ENCODE measurements at places on chromosomes 12 and 14.

GRCh38 chr12:14833952-14834351, 9.4 kb downstream of the ART4 start:
- DNase-seq, result no peak

GRCh38 chr12:121061831-121062230, 22.8 kb upstream of the OASL start:
- no peak for DNase-seq

DNA sequence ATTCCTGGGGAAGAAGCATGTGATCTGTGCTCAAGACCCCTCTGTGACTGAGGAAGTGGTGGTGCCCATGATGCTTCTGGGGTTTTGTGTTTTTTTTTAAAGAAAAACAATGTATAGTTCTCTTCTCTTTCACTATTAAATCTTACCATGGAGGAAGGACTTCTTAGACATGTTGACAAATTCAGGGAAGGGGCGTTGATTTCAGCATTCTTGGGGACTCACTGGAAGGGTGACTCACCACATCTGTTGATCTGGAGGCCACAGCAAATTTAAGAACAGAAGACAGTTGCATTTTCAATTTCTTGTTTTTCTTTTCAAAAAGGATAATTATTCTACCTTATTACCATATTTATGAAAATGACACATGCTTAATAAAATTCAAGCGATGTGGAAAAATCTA, 152.9 kb upstream of the RTL1 start:
- DNase-seq, result no peak

- DNase-seq, result no peak
Observed at GRCh38 chr14:98886982-98887381, 385.0 kb downstream of the BCL11B start.

- DNase-seq, result no peak
Observed at GRCh38 chr12:53659571-53659981, 16.3 kb downstream of the ATP5MC2 start.

- peak; percentile 48 for DNase-seq
Observed at GRCh38 chr12:1559676-1560091, 34.7 kb downstream of the FBXL14 start.

DNA sequence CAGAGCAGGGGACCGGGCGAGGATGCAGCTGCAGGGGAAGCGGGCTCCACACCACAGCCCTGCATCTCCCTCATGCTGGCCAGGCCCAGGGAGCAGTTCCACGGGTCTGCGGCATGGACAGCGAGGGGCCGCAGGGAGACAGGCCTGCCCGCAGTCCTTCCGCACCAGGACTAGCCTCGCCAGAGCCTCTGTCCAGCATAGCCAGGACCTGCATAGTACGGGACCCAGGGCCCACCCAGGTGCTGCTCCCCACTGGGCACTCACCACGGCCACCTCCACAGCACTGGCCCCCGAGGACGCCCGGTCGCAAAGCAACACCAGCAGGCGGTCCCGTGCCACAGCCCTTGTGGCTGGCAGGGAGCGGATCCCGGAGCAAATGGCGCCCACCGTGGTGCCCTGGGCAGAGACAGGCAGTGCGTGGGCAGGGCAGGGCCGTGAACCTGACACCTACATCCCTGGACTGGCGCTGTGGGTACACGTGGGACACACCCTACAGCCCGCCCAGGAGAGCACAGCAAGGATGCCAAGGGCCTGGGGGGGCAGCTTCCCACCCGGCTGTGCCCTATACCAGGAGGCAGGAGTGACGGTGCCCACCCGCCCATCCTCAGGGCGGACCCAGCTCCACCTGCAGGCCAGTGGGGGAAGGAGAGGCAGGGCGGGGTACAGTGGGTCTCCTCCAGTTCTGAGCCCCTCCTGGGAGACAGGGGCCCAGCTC, 23.8 kb downstream of the JAG2 start:
- no peak for DNase-seq

- no peak for DNase-seq
Observed at GRCh38 chr12:99985631-99986030, 895 bp upstream of the ANKS1B start.

- DNase-seq, result peak; percentile 60
Observed at GRCh38 chr12:89140602-89141238, 211.6 kb downstream of the DUSP6 start.

- no peak for DNase-seq
Observed at GRCh38 chr14:72387726-72388125, 455.5 kb downstream of the RGS6 start.

GRCh38 chr14:48936849-48937248, 649.3 kb downstream of the RPS29 start:
- DNase-seq, result no peak

- DNase-seq, result no peak
Observed at GRCh38 chr14:52103416-52103815, 34.6 kb upstream of the NID2 start.

GRCh38 chr14:23615856-23616255, 20.3 kb upstream of the DHRS2 start:
- DNase-seq, result no peak

- DNase-seq, result no peak
Observed at GRCh38 chr12:114025935-114026334, 59.8 kb upstream of the RBM19 start.

GRCh38 chr12:96907671-96908422, 790 bp downstream of the NEDD1 start:
- no peak for DNase-seq

DNA sequence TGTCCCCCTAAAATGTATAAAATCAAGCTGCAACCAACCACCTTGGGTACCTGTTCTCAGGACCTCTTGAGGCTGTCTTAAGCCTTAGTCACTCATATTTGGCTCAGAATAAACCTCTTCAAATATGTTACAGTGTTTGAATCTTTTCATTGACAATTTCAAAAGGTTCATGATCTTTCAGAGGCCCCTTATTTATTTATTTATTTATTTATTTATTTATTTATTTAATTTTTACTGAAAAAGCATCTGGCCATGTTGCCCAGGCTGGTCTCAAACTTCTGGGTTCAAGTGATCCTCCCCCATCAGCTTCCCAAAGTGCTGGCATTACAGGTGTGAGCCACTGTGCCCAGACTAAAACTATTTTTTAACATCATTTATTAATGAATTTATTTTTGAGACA, 8.2 kb upstream of the NUDT4 start:
- DNase-seq, result no peak

DNA sequence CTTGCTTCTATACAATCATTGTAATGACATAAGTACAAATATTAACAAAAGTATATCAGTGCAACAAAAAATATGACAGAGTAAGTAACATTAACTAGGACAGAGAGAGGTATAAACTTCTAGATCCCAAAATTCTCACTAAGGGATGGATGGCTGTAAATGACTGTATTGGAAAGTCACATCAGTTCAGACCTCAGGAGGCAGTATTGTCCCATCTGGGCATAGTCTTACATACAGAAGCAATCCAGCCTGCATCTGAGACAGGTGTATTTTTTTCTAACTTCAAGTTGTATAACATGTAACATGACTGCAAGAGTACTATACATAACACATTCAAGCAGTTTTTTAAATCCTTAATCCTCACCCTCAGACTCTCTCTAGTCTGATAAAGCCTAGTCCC, 99.0 kb downstream of the GARIN6 start:
- no peak for DNase-seq

- no peak for DNase-seq
Observed at GRCh38 chr12:54376596-54376995, 7.9 kb downstream of the ZNF385A start.

GRCh38 chr14:77590845-77591485, 25.5 kb downstream of the SPTLC2 start:
- DNase-seq, result no peak

DNA sequence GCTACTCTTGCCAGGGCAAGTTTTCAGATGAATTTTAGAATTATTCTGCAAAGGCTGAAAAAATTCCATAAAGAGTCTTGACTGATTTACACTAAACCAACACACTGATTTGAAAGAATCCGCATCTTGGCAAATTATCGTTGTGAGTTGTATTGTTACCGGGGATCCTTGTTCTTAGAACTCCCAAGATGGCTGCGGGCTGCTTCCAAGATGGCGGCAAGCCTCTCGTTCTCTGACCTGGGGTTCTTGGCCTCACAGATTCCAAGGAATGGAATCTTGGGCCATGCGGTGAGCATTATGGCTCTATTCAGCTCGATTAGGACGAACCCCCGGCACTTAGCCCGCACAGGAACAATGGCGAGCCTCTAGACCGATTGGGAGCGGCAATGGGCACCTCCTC, 132.5 kb downstream of the ZNF664 start:
- DNase-seq, result no peak

DNA sequence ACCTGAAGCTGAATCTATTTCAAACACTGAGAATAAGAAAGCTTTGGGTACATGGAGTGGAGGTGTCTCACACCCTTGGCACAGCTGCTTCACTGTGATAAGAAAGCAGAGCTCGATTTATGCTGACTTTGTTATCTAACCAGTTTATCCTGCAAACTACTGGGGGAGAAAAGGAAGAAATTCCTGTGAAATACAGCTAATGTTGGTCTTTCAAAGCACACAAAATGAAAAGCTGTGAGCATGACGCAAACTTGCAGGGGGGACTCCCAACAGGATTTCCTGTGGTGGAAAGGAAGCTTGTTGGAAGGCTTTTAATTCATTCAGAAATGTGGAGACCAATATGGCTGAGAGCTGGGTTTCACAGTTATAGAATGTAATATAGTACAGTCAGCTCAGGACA, 53.4 kb downstream of the SRGAP1 start:
- no peak for DNase-seq

- no peak for DNase-seq
Observed at GRCh38 chr14:86510491-86510890, 980.5 kb downstream of the FLRT2 start.

DNA sequence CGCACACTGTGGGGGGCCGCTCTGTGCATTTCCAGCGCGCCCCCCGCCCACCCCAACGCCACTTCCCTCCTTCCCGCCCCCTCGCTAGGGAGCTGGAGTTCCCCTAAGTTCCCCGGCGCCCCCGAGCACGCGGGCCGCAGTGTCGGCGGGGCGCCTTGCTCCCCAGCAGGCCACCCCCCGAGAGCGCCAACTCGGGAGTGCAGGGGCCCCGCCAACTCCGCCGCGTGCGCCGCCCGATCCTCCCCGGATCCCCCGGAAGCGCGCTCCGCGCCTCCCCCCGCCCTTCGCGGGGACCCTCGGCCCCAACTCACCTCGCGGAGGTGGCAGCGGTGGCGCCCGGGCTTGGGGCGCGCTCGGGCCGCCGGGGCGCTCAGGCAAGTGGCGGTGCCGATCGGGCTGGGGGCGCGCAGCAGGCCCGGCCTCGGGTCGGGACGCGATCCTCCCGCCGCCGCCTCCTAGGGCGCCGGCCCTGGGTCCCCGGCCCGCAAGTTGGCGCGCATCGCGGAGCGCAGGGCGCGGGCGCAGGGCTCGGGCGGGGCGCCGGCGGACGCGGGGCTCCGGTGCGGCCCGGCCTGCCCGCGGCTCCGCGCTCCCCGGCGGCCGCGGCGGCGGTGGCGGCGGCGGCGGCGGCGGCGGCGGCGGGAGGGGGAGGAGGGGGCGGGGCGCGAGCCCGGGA, at the start of gene NCOR2:
NCOR2 (minus strand) TSS at position 616 of the 676 bp plus-strand sequence. CDS start 72,361 bp downstream, outside the sequence.
- DNase-seq, result peak; percentile 53

- no peak for DNase-seq
Observed at GRCh38 chr14:104953097-104953496, 25.1 kb downstream of the AHNAK2 start.

DNA sequence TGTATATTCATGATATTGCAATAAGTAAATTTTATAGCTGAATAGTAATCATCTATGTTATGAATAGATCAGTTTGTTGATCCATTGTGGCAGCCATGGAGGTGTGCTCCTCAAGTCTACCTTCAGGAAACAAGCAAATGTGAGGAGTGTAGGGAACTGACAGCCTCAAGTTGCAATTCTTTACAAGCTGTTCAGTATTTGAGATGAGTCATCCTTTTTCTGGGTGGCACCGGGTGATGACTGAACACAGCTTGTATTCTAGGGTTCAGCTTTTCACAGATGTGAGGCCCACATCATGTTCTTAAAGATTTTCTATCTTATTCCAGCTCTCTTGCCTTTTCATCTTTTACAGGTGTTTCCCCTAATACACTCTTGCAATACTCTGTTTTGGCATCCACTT, 452.4 kb downstream of the KCNH5 start:
- DNase-seq, result no peak
